ENCODE measurements at places on chromosomes 4 and X.

DNA sequence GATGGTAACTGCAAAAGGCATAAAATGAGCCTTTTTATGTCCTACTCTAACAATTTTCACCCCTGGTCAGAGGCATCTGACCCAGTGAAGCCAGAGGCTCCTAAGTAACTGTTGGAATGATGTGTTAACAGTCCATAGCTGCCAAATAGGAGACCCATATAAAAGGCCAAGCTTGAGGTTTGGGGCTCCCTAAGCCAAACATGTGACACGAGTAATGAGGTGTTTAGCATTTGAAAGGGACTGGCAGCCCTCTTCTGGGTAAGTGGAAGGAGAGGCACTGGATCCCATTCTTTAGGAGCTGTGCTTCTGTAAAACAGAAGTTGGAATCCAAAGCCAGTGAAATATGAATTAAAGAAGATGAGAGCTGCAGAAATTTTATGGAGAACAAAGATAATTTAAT is 100.6 kb upstream of the PNPLA4 start:
- DNase-seq, result no peak

DNA sequence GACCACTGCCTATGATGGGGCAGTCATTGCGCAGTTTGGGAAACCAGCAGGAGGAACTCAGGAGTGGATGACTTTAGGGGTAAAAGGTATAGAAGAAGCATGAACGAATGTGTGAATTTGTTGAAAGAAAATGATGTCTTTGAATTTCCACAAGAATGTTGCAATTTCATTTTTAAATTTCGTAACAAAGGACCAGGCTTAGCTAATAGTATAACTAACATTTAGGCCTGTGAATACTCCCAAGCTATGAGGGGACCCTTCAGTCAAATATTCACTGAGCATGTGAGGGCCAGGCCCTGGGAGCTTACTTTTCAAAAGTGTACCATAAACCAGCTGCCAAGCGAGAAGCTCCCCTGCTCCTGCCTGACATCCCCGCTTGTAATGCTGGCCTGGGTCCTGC is 5.3 kb downstream of the MPC1L start:
- DNase-seq, result no peak

- peak; percentile 62 for DNase-seq
These were observed 553 bp downstream of the SEPTIN6 start for GRCh38 chrX:119692191-119693039.

GRCh38 chr4:16597443-16597842 is 301.0 kb downstream of the LDB2 start:
- DNase-seq, result no peak

DNA sequence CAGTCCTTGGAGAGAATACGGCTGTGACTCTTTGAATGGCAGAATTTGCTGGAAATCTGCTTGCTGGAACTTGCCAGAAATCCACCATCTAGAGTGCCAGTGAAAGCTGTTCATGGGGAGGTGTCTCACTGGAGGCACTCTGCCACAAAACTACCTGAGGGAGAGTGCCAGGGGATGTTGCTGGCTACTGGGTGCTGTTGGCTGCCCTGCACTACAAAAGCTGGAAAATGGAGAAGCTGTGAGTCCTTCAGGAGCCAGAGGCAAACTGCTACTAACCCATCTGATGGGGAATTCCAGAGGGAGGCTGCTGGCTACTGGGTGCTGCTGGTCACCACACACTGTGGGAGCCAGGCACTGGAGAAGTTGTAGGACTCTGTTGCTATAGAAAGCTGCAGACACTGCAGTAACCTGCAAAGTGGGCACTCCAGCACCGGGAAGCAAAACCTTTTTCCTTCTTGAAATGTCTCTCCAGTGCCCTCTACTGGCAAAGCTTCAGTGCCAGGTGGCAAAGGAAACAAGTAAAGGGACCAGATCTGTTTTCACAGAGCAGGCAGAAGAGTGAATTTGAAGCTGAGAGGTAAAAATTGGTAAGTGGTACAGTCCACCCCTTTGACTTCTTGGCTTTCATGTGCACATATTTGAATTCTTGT is 47.8 kb upstream of the HSD17B10 start:
- DNase-seq, result peak; percentile 59

DNA sequence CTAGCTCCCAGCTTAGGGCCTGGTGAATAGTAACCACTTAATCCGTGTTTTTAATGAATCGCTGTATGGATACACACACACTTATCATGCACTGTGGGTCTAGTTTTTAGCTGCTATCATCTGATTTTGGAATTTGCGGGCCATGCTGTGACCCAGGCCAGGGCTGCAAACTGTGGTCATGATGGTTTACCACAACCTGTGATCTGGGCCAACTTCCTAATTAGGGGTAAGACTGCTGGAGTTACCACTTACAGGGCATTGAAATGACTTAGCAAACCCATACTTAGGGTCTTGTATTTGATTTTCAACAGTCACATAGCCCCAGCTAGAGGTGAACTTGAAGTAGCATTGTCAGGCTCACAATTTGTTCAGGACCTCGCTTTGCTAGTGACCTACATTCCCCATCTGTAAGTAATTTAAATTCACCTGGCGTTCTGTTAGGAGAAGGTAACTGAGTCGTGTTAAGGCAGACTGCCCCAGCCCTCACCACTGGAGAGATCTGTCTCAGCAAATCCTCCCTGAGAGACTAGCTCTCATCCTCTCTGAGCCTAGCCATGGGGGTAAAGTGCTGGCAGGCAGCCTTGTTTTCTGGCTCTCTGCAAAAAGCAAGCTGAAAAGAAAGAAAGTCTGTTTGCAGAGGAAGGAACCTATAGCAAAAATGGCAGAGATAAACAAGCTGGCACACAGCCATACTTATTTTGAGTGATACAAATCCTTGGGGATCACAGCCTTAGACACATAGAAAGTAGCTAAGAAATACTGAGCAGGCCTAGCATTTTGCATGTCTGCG is 33.8 kb upstream of the EGFL6 start:
- DNase-seq, result no peak

- DNase-seq, result no peak
These were observed 33.9 kb upstream of the ADGRG2 start for GRCh38 chrX:19156186-19156585.

- peak; percentile 55 for DNase-seq
These were observed 32.1 kb upstream of the MTNR1A start for GRCh38 chr4:186587416-186588018.

- DNase-seq, result no peak
These were observed 32.4 kb downstream of the OCRL start for GRCh38 chrX:129572422-129572821.

- DNase-seq, result no peak
These were observed 874.6 kb upstream of the PRKX start for GRCh38 chrX:4588056-4588455.

- no peak for DNase-seq
These were observed 194.4 kb upstream of the LDB2 start for GRCh38 chr4:17092736-17093437.

DNA sequence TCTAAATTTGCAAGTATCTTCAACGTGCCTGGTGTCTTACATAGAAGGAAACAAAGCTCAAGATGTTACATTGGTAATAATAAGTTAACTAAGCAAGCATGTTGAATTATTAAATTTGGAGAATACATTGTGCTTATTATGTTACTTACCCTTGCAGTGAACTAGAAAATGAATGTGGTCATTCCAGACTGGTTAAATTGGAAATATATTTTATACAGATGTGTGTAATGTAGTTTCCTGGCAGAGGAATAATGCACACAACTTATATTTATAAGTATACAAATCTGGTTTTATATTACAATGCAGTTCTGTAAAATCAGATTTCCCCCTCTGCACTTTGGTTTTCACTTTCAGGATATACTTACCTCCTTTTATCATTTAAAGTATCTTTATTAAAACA is 159.9 kb upstream of the SLIT2 start:
- DNase-seq, result no peak

- DNase-seq, result no peak
These were observed 88.2 kb upstream of the PPARGC1A start for GRCh38 chr4:23978002-23978401.

GRCh38 chr4:87559090-87559837 is 30.1 kb upstream of the SPARCL1 start:
- DNase-seq, result peak; percentile 61

- DNase-seq, result no peak
These were observed 18.3 kb downstream of the GAB1 start for GRCh38 chr4:143354990-143355389.

DNA sequence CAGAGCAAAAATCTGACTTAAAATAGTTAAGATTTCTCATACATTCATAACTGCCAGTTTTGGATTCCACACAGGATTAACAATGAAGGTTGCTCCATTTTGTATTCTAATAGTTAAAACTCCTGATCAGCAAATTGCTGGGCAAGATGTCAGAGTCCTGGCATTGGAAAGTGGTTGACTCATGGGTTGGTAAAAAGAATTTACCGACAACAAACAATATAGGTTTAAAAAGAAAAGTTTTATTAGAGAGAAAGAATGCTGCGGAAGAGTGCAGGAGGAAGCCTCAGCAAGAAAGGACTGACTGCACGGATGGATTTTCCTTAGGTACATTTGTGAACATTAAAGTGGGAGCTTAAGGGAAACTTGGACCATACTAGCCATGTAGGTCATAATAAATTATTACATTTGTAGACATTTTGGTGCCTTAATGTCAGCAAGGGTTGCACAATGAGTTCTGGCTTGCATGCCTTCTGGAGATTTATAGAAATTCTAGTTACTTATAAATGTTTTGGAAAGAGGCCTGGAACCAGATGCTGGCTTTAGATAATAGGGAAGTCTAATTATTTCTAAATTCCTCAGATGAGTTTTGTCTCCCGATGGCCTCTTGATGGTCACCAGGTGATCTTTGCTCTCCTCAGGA is 25.4 kb upstream of the IL2 start:
- DNase-seq, result no peak

DNA sequence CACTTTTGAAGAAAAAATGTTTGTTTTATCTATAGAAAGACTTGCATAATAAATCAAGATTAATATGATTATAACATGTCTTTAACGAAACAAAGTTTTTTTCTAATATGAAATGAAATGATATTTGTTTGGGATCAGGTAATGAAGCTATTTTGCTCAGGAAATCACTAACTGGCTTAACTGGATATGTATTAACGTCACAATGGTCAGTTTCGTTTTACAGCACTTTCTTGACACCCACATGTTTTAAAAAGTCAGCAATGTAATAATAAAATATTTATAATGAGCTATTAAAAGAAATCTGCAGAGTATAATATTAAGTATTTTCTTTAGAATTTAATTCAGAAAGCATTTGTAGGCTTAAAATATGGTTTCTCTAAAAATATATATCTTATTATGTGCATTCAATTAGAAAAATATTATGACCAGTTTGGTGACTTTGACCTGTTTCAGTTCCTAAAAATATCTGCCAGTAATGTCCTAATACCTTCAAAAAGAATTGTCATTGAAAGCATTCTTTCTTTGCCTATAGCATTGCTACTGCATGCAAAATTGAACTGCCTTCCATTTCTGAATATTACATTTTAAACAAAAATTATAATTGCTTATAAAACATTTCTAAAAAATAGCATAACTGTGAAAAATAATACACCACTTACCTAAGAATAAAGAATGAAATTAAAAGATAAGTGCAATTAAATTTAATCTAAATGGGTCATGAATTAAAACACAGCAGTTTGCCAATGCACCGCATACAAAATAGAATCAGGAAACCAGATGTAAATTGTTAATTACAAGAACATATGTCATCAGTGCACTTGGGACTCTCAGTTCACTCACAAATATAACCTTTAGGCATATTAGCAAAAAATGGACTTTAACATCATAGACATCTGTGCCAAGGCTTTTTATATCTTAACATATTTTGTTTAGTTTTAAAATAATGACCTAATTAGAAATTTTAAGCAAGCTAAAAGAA is 31.6 kb downstream of the TIGD2 start:
- DNase-seq, result no peak

GRCh38 chr4:188262464-188262863 is 123.2 kb downstream of the TRIML1 start:
- DNase-seq, result no peak

DNA sequence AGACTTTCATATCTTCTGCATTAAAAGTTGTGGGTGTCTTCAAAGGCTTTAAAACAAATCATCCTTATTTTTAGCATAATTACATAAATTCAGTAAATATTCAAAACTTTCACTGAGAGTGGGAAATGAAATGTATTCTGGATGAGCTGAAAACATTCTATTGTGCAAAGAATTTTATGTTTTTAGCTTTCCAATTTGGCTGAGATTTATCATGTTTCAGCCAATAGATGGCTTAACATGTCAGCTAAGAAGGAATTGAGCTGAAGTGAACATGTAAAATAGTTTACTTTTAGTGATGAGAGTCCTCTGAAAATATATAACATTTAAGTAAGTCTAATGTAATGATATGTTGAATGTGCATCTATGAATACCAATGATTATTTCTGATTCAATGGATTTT is 213.5 kb upstream of the GIMD1 start:
- no peak for DNase-seq

DNA sequence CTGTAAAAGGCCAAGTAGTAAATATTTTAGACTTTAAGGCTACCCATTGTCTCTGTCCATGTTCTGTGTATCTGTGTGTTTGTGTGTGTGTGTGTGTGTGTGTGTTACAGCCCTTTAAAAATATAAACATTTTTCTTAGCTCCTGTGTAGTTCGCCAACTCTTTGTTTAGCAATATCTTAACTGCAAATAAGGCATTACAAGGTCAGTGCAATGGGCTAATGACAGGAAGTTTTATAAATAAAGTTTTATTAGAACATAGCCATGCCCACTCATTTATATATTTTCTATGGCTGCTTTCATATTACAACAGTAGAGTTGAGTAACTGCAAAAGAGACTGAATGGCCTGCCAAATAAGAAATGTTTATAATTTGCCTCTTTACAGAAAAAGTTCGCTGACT is 5.9 kb upstream of the SLC7A11 start:
- DNase-seq, result no peak

DNA sequence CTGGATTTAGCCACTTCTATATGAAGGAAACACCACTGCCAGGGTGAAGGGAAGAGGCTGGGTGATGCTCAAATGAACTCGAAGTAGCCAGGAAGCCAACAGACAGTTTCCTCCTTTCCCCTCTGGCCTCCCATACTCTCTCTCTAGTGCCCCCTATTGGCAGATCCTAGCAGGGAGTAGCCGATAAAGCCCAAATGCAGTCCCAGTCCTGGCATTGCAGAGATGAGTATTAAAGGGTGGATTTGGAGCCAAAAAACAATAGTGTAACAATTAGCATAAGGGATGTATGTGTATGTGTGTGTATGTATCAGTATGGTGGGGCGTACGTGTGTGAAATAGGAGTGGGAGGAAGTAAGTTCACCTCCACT is 213.8 kb upstream of the LDB2 start:
- DNase-seq, result no peak

DNA sequence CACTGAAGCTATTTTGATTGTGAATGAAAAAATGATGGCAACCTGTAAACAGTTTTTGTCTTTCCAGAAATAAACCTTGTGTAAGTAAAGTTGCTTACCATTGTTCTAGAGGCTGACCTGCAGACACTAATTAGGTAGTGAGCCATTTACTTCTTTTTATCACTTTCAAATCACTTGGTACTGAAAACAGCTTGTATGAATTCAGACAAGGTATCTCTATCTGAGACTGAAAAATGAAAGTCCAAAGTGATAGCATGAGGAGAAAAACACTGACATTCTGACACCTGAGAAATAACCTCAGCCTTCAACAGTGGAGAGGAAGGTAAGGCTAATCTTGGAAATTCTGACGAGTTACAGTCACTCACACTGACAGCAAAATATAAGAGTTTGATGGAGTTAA is 238.8 kb downstream of the GPC3 start:
- no peak for DNase-seq
